ENCODE measurements at places on chromosomes 5 and 9.

DNA sequence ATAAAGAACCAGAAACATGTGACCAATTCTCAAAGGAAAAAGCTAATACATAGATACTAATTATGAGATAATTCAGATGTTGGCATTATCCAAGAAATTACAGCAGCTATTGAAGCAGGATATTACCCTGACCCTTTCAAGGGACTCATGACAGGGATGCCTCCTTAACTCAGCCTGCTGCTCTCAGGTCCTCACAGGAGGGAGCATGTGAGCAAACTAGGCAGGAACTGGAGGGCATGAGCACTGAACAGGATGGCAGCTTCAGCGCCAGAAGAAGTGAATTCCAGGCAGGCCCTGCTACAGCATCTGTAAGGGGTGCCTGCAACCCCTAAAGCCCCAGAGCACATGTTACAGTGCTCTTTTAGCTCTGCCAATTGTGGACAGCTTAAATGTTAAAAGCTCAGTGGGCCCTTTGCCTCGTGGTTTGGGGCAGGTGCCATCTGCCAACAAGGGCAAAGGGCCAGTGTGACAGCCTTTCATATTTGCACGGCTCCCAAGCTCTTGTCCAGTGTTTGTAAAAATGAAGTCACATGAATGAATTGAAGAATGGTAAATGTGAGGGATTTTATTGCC is 464.7 kb upstream of the COX7C start:
- DNase-seq = no peak

DNA sequence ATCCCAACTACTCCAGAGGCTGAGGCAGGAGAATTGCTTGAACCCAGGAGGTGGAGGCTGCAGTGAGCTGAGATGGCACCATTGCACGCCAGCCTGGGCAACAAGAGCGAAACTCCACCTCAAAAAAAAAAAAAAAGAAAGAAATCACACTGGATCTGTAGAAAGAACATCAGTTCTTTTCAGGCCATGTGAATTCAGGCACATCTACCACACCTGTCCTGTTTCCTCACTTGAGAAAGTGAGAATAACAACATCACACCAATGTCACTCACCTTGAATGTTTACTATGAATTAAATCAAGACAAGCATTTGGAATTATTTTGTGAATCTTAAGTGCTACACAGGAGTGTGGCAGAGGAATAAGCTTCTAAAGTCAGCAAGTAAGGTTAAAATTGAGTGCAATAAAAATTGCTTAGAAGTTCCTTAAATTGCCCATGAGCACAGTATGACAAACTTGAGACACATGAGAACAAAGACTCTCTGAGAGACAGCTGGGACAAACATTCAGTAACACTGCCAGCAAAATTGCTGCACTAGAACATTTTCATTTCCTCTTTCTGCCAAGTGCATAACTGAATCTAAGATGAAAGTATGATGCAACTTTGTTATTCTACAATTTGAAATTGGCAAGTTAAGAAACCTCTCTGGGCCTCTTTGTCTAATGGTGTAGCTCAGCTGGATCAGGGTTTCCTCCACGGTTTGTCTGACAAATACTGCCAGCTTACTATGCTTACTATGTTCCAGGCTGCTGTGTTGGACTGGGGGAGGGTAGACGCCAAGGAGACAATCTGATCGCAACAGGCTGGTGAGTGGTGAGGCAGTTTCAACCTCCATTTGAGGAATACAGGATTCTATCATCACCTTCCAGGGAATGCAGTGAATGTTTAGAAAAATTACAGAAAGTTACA is 1.9 kb upstream of the RIC1 start:
- no peak for DNase-seq

DNA sequence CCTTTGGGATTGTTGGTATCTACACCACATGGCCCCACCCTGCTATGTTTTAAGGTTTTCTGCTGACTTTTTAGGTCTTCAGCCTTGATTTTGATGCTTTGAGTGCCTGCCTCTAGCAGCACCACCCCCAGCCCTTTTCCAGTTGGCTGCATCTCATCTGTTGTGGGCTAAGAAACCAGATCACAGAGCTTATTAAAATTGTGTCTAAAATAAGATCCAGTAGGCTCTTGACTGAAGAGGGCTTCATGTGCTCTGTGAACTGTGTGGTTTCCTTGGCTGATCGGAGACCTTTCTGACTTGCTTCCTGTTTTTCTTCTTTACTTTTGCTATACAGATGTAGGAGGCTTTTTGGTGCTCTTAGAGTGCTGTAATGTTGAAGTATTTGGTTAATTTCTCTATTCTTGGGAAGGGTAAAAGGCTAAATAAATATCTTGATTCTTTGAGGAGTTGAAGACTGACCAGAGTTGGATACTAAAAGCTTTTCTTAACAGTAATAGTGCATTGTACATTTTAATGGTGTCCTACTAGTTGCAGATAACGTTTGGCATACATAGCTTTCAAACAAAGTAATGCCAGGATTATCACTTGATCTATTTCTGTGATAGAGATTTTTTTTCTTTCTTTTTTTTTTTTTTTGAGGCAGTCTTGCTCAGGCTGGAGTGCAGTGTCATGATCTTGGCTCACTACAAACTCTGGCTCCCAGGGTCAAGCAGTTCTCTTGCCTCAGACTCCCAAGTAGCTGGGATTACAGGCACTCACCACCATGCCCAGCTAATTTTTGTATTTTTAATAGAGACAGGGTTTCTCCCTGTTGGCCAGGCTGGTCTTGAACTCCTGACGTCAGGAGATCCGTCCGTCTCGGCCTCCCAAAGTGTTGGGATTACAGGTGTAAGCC is 4.5 kb downstream of the UBE2D2 start:
- no peak for DNase-seq

- no peak for DNase-seq
Measured at GRCh38 chr5:145739843-145740242, 95.3 kb downstream of the PRELID2 start.

DNA sequence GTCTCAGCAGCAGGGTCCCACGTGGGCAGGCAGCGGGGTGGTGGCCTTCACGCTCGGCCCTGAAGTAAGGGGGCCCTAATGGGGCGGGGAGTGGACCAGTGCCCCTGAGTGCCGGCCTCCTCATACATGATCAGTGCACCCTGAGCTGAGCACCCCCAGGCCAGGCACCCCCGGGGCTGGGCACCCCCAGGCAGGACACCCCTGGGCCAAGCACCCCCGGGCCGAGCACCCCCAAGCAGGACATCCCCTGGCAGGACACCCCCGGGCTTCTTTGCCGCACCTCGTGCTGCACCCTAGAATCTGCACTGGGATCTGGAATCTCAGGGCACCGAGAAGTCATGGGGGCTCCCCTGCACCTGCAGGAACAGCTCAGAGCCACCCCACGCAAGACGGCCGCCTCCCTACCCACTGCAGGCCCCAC is 51.4 kb downstream of the EXD3 start:
- DNase-seq = no peak

- no peak for DNase-seq
Measured at GRCh38 chr5:150112201-150113046, 26.1 kb upstream of the CSF1R start.

GRCh38 chr9:19133549-19134345 is 6.5 kb upstream of the PLIN2 start:
- DNase-seq = no peak

GRCh38 chr9:91023741-91024140 is 222.1 kb downstream of the SYK start:
- no peak for DNase-seq

DNA sequence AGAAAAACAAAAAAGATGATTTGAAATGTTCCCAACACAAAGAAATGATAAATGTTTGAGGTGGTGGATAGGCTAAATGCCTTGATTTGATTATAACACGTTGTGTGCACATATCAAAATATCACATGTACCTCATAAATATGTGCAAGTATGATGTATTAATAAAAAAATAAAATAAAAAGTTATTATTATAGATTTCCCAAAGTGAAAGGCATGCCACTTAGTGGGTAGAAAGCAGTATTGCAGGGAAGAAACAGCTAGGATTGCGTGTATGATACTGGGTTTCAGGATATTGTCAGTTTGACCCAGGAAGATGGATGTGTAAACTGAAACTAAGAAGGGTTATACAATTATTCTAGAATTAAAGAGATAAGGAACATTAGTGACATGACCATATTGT is 3.6 kb upstream of the TMEM38B start:
- DNase-seq = no peak

DNA sequence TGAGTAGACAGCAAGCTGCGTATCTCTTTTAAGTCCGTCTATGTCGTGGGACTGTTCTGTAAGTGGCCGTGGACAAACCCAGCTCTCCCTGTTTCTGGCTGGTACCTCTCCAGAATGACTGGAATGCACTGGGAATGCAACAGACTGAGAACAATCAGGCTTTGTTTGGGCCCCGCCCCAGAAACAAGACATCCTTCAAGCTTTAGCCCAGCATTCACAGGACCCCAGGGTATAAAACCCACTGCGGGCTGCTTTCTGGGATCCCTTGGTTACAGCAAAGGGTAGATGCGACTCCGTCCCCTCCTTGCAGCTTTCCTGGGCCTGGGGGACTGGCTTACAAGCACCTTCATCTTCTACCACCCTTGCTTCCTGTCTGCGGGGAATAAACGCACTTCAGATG is 45.6 kb upstream of the SPTLC1 start:
- no peak for DNase-seq

- DNase-seq = no peak
Measured at GRCh38 chr5:160657622-160658458, 194.2 kb downstream of the ATP10B start.

- DNase-seq = peak; percentile 92
Measured at GRCh38 chr9:127450830-127451607, at the start of the genes LRSAM1 and RPL12. TSS of gene LRSAM1 (plus strand) at chr9:127451510. CDS start at chr9:127454528, 3,018 bp downstream. TSS of gene RPL12 (minus strand) at chr9:127451406. CDS start at chr9:127451317, 89 bp downstream.

DNA sequence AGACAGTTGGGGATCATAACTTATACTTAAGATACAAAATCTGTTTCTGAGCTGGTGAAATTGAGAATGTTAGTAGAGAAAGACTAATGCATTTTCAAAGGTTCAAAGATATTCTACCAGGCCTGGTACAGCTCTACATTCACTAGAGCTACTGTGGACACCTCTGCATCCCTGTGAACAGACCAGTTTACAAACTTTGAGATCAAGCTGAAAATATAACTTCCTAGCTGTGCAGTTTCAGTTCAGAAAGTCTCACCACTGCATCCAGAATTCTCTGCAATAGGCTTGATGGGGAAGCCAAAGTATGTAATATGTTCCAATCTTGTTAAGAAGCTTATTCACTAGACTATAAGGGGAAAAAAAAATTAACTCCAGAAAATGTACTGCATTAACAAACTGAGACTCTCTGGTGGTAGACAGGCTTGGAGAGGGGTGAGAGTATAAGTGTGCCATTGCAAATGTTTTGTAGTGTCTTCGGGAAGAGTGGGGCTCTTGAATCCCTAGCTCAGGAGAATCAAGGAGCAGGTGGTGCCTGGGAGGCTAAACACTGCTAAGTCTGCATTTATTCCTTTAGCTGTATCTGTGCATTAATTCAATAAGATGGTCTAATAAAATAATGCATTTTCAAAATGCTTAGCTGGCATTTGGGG is 671.9 kb downstream of the NR2F1-AS1 start:
- no peak for DNase-seq

DNA sequence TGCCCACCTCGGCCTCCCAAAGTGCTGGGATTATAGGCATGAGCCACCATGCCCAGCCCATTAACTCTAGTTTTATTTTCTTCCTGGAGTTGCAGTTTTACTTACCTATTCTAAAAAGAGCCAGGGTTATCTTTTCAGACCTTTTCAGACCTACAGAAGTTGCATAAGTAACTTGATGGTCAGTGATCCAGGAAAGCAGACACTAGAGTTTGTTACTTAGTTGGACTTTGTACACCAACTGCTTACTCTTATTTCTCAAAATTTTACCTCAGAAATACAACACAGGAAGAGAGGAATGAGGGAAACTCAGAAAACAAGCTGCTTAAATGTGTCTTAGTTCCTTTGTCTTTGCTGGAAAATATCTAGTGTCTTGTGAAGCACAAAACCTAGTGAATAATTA is 25.4 kb downstream of the RAD23B start:
- DNase-seq = no peak

DNA sequence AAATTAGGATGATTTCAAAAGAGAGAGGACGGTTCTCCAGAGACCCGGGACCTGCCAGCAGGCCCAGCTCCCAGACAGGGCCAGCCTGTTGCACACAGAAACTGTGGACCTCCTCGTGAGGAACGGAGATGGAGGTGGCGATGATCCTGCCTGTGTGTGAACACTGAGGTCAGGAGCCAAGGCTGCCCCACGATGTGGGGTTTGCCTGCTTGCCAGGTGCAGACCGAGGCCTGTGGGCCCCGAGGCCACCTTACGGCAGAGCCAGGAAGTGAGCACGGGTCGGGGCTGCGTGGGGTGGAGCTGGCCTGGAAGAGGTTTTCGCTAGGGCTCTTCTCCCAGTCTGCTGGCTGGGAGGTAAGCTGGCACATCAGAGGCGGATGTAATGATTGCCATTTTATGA is 4.3 kb downstream of the FAM163B start:
- DNase-seq = peak; percentile 73

DNA sequence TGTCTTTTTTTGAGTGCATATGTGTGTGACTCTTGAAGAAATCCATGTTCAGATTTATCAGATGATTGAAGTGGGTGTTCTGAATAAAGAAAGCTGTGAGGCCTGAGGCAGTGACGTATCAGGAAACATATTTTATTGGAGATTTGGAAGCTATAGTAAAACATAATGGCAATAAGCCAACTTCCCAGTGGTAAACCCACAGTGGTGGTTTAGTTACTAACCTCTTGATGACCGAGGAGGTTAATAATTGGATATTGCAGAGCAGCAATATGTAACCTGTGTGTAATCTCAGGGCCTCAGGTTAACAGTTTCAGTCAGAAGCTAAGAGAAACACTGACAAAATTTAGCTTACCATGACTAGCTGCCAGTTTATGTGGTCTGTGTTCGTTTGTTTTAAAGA is 6.9 kb downstream of the RGMB start:
- DNase-seq = no peak

- DNase-seq = no peak
Measured at GRCh38 chr9:72400866-72401265, 35.9 kb upstream of the ZFAND5 start.
